ENCODE measurements at places on chromosomes 1 and 21.
A peak's percentile ranks its signal among the peaks of the same experiment; 100 is the strongest.

GRCh38 chr1:110462093-110462492 lies 11.1 kb downstream of the PROK1 start:
- no peak for DNase-seq

DNA sequence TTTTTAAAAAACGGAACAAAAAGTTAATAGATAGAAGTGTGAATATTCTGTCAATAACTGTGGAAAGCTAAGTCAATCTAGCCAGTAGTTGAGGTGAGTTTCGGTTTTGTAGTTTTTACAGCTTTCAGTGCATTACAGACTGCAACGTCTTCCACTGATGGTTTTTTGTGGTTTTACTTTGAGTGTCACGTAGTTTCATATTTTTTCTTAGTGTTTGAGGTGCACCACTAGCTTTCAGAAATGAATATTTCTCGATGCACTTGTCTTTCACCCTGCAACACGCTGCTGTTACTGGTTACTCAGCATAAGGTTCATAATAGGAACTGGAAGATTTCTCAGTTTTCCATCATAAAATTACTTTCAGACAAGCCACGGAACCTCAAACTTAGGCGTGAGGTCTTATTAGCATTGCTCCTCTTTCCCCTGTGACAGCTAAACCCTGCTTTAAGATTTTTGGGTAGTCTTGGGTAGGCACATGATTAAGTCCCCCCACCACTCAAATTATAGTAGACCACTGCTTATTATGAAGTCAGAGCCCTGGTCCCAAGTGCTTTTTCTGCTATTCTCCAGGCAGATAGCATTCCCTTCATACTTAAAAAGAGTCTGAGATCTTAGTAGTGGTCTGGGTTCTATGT lies 1412.7 kb downstream of the KCNT2 start:
- no peak for DNase-seq

- DNase-seq = no peak
Observed at GRCh38 chr1:178614286-178614685, 101.4 kb downstream of the TEX35 start.

- peak; percentile 74 for DNase-seq
Observed at GRCh38 chr1:21439721-21440629, at the start of gene NBPF3. Gene NBPF3, plus strand, starts transcription at chr1:21440137. Its CDS starts 4,950 bp downstream, at chr1:21445087.

GRCh38 chr1:32400876-32401631 lies 6.8 kb upstream of the BSDC1 start:
- peak; percentile 17 for DNase-seq

DNA sequence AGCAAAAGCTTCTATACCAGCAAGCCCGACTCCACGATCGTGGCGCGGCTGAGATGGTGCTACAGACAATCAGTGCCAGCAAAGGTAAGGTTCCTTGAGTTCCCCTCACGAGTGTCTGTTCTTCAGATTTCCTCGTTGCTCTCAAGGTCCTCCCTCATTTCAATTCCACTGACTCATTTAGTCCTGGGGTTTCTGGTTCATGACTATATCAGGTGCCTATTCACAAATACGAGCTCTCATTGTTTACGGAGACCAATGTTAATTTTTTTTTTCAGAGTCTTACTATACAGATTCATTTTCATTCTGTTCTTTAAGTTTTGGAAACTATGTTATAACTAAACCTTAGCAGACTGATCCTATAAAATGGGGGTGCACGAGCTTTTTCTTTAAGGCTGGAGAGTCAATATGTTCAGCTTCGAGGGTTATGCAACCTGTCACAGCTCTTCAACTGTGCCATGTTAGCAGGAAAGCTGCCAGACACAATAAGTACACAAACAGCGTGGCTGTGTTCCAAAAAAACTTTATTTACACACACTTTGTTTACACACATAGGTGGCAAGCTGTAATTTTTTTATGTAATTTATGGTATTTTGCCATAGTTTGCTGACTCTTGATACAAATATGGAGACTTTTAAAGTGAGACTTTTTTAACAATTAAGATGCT lies 134.3 kb downstream of the ZP4 start:
- no peak for DNase-seq

DNA sequence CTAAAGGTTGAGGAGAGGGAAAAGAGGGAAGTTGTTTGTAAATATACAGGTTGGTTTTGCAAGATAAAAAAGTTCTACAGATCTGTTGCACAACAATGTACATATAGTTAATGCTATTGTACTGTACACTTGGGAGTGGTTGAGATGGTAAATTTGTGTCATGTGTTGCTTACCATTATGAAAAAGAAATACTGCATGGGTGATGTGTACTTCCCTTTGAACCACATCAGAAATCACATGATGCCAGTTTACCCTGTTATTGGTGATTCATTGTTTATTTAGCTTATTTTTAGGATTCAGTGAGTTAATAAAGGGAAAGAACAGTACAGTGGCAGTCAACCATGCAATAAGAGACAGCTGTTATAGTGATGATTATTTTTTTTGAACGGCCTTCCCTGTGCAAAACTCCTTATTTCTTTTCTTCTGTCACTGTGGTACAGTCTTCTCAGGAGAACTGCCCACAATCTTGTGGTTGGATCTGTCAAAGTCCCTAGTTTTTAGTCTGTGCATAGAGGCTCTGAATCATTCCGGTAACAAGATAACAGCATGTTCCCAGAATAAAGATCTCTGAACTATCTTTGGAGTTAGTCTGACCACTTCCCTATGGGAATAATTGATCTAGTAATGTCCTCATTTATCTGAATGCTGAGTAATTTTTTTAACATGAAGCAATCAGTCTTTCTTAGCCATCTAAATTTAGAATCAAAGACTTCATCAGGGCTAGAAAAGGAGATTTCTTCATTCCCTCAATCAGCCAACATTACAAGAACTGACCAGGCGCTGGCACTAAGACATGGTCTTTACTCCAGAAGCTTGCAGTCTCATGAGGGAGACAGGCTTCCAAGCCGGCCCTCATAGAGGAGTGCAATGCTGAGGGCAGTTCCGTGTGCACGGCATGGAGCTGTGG lies 84.2 kb downstream of the SH3GLB1 start:
- DNase-seq = no peak

DNA sequence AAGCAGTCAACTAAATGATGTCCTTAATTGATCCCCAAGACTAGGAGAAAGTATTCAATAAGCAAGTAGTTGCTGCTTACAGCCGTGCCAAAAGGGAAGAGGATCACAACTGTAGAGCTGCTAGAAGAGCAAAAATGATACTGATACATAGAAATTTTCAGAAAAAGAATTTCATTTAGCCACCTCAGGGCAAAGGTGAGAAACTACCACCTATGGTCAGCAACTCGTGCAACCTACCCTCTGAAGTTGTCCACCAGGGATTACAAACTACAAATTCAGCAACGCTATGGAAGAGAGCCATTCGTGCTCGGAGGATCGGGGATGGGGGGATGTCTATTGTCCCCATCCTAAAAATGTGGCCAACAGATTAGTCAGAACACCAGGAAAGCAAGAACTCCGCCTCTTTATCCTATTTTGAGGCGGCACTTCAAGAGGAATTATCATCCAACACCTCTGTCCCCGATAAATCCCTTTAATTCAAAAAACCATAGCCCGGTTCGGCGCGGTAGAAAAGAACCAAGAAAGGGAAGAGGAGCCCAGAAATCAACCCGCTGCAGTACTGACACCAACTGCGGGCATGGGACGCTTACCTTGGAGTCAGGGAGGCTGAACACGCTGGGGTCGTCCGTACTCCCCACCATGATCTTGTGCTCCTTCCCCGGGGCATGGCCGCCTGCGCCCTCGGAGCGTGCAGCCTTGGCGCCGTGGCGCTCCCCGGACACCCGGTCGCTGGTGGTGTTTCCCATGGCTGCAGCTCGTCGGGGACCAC lies 687 bp downstream of the PRKAB2 start:
- no peak for DNase-seq

DNA sequence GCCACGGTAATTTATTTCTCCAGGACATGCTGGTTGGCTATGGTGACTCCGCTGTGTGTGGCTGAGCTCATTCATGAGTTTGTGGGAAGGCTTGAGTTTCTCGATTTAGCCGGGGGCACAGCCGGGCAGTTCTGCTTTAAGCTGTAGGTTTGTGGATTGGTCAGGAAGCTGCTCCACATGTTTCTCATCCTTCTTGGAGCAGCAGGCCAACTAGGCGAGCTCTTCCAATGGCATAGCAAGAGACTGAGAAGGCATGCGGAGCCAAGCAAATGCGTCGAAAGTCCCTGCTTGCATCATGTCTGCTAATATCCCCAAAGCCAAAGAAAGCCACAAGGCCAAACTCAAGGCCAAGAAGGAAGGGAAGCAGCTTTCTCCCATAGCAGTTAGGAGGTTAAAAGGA lies 71.6 kb upstream of the GREM2 start:
- no peak for DNase-seq

DNA sequence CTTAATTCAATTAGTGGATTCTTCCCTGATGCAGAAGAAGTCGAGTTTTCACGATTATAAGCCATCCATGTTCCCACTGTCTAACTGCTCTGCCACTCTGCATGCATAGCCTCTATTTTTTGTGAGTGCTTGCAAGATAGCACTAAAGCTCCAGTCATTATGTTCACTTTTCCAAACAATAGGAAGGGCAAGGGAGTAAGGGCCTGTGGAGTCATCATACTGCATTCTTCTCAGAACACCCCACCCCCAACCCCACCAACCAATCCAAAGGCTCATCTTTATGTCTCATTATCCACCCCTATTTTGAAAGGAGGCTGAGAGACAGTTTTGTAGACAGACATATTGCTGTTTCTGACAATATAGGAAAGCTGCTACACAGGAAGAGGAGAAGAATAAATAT lies 471.7 kb upstream of the ADGRL2 start:
- no peak for DNase-seq

GRCh38 chr1:116929961-116930592 lies 20.4 kb downstream of the PTGFRN start:
- DNase-seq = no peak

GRCh38 chr21:35814858-35815619 lies 245.3 kb downstream of the SETD4 start:
- DNase-seq = no peak

DNA sequence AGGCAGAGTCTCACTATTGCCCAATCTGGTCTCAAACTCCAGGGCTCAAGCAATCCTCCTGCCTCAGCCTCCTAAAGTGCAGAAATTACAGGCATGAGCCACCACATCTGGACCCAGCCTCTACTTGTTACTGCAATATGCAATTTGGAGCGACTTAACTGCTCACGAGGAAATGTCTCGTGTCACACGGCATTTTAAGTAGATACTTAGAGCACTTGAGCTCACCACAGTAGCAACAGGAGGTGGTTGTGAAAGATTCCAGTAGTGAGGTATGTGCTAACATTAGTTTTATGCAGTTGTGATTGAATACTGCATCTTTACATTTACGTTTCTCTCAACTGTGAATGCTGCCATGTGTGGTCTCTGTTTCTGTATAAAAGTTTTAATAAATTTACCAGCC lies 5.8 kb upstream of the NDUFV3 start:
- no peak for DNase-seq

GRCh38 chr1:204493984-204494280 lies 673 bp downstream of the PIK3C2B start:
- DNase-seq = no peak

DNA sequence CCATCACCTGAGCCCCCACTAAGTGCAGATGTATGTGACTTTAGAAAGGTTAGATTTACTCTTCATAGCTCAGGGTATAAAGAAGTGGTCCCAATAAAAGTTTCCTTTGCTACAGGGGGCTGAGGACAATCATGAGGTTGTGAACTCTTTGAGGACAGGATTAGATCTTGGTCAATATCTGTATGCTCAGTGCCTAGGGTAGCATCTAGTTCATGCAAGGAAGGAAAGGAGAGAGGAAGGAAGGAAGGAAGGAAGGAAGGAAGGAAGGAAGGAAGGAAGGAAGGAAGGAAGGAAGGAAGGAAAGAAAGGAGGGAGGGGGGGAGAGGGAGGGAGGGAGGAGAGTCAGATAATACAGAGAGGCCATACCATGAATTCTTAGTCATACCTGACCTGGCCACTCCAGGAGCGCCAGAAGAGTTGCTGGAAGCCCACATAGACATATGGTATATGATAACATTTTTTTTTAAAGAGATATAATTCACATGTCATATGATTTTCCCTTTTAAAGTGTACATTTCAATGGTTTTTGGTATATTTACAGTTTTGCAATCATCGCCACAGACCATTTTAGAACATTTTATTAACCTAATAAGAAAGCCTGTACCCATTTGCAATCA lies 9.7 kb upstream of the CSRP1 start:
- DNase-seq = no peak

DNA sequence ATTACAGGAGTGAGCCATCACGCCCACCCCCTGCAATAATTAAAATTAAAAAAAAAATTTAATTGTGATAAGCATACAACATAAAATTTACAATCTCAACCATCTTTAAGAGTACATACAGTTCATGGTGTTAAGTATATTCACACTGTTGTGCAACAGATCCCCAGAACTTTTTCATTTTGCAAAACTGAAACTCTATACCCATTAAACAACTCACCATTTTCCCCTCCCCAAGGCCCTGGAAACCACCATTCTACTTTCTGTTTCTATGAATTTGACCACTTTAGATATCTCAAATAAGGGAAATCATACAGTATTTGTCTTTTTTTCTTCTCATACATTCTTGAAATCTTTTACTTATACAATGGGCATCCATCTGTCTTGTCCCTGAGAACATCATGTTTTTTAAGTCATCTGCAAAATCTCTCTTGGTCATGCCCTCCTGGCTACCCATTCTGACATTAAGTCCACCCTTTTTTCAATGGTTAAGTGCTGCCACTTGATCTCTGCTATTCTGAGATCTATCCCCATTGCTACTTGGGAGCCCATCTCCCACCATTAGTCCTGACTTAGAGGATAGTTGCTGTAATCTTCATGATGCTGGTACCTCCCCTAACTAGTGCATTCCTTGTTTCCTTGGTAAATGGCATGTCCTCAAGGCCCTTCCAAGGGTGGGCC lies 39.4 kb upstream of the ZFYVE9 start:
- no peak for DNase-seq

- DNase-seq = no peak
Observed at GRCh38 chr1:12180315-12180714, 13.5 kb downstream of the TNFRSF1B start.

- no peak for DNase-seq
Observed at GRCh38 chr1:207857447-207857846, 53.5 kb downstream of the CD34 start.

- no peak for DNase-seq
Observed at GRCh38 chr1:164703463-164703862, 144.5 kb downstream of the PBX1 start.

DNA sequence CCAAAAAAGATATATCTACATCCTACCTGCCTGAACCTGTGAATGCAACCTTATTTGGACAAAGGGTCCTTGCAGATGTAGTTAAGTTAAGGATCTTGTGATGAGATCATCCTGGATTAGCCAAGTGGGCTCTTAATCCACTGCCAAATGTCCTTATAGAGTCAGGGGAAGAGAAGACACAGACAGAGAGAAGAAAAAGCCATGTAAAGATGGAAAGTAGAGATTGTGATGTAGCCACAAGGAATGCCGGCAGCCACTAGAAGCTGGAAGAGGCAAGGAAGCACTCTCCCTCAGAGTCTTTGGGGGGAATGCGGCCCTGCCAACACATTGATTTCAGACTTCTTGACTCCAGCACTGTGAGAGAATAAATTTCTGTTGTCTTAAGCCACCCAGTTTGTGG lies 16.2 kb downstream of the HSD11B1 start:
- DNase-seq = no peak

- no peak for DNase-seq
Observed at GRCh38 chr1:206488466-206488865, 18.2 kb downstream of the IKBKE start.
